ENCODE measurements at places on chromosomes 4 and X.

DNA sequence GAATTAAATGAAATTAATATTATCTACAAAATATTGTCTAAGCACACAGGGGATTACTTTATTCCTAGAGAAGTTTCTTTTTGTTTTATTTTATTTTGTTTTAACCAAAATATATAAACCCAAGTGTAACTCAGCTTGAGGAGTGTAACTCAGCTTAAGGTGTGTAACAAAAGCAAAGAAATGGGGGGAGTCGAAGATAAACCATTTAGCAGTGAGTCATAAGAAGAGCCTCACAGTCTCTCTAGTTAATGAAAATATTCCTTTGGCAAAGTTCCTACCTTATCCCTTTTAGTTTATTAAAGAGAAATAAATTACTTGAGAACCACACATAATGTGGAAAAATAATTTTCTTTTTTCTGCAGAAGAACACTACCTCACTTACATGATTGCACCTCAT, 261.8 kb downstream of the KCTD8 start:
- no peak for DNase-seq

- no peak for DNase-seq
These were observed 22.9 kb downstream of the FHL1 start for GRCh38 chrX:136170139-136170800.

GRCh38 chr4:92791871-92792440, 488.2 kb downstream of the GRID2 start:
- no peak for DNase-seq

DNA sequence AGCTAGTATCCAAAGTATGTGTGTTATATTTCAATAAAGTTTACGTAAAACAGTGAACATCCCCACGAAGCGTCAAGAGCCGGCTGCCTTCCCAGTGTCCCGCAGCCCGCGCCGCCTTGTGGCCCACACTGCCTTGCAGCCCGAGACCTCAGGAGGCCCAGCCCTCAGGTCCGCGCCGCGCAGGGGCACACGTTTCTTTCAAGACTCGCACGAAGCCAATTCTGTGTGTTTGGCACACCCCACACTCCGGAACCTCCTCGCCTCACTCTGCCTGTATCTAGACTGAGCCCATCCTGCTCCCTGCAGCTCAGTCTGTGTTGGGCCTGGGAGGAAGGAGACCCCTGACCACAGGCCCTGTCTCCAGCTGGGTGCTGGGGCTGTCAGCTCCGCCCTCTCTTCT, 5.8 kb downstream of the LRPAP1 start:
- DNase-seq: no peak

DNA sequence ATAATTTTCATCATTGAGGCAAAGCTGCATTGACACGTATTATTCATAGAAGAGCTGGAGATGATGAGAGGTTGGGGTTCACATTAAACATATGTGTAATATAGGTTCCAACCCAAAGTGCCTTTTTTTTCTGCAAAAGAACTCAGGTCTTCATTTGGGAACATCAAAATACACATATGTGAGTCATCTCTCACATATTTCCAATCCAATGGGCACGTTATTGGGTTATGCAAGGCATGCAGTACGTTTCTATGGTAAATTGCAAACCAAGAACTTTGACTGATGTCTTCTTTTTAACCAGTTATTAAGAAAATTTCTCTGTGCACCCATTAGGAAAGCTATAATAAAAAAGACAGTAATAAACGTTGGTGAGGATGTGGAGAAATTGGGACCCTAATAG, 150.3 kb upstream of the FAM9B start:
- DNase-seq: no peak

DNA sequence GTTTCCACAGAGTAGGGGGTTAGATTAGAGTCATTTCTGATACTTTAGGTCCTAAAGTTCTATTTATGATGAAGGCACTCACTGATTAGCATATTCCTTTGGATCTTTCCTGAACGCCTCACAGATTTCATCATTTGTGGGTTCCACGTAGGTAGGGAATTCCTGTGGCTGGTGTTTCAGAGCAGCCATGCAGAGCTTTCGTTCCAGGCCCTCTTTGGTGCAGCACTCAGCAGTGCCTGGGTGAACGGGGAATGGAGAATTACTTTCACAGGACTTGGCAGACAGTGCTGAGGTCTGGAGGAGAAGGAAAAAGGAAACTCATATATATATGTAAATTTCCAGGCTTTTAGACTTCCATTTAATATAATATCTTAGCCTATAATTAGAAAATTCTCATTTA, 18.5 kb downstream of the GC start:
- no peak for DNase-seq

GRCh38 chr4:3294401-3295241, 1.8 kb downstream of the RGS12 start:
- DNase-seq: no peak

DNA sequence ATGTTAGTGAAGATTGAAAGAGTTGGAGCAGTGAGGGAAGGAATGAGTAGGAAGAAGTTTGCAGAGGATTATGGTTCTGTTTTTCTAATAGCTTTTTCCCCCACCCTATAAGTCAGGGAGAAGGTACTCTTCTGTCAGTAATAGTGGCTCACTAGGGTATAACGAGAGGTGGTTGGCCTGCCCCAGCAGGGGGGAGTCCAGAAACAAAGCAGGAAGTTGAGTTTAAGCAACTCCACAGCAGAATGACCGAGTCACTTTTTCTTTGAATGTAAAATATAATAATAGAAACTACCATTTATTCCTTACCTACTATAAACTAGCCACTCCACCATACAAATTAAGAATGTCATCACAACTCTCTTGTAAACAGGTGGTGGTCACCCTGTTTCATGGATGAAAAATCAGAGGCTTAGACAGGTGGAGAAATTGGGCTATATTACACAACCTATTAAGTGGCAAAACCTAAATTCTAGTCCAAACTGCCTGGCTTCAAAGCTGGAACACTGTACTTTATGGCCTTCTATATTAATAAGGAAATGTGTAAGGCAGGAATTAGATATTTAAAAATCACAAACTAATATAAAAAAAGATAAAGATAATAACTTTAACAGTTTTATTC, 21.9 kb downstream of the AP1AR start:
- DNase-seq: peak; percentile 56

- DNase-seq: no peak
These were observed 205.9 kb downstream of the STIM2 start for GRCh38 chr4:27066591-27066990.

DNA sequence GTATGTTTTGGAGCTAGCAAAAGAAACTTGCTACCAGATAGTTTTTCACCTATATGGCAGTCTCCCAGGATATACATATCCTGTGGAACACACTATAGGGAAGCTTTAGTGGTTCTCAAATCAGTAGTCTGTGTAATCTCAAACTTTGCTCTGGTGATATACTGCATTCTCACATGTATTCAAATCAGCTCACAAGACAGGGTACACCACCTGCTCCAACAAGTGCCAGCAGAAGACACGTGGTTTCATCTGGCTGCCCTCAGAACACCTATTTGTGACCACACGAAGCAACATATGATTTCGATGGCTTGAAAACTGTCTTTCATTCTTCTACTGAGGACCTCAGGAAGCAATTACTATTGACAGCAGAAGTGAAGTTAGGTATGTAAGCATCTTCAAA, 37.7 kb downstream of the BCLAF3 start:
- DNase-seq: no peak

DNA sequence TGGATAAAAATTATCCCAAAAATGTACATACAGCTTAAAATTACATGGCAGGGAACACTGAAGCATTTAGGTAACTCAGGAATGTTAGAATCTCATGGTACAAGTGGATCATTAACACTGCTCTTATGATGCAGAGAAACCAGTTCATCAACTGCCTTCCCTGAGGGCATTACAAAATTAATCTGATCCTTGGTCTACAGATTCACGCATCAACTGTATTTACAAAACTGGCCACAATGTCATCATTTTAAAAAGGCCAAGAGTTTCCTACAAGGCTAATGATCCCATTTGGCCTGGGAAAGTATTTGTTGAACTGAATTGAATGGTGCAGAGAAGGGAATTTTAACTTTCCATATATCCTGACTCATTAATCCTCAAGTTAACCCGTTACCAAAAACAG, 84.6 kb downstream of the TSPAN5 start:
- no peak for DNase-seq

GRCh38 chrX:65862638-65863037, 177.2 kb downstream of the VSIG4 start:
- no peak for DNase-seq

GRCh38 chr4:30295652-30296051, 424.5 kb upstream of the PCDH7 start:
- no peak for DNase-seq

- no peak for DNase-seq
These were observed 286.9 kb downstream of the PACRGL start for GRCh38 chr4:20987191-20987590.

- DNase-seq: no peak
These were observed 91.2 kb downstream of the LRP2BP start for GRCh38 chr4:185304541-185304940.

GRCh38 chrX:103614999-103615398, 7.2 kb downstream of the TCEAL3 start:
- DNase-seq: no peak

DNA sequence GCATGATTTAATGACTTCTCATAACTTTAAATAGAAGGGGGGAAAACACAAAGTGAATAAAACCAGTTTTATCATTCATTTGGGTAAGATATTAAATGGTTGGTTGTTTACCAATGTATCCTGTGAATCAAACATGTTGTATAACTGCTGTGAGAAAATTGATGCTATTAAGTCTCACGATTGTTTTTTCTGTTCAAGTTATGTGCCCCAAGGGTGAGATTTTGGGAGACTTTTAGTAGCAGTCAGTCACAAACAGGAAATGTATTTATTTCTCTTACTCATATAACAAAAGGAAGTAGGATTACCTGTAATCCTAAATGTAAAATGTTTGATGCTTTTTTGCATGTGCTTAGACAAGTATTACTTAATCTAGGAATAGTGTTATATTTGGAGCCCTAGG, 39.2 kb downstream of the MTHFD2L start:
- DNase-seq: no peak

- DNase-seq: no peak
These were observed 704 bp upstream of the SEPSECS start for GRCh38 chr4:25160714-25161592.

DNA sequence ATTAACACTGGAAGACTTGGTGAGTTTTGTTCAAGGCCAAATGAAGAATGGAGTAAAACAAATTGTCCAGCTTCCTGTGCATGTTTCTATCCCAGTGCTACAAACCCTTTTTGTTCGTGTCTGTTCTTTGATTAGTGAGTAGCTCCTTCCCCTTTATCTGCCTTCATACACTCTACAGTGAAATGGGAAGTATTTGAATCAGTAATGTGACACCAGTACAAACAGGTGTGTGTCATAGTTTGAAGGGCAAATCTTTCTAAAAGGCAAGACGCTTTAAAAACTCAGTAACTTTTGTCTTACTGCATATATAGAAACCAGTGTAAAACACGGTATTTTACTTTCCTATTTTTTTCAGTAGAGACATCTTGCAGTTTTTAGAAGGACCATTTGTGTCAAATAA, 5.9 kb downstream of the ARHGEF38 start:
- DNase-seq: no peak

DNA sequence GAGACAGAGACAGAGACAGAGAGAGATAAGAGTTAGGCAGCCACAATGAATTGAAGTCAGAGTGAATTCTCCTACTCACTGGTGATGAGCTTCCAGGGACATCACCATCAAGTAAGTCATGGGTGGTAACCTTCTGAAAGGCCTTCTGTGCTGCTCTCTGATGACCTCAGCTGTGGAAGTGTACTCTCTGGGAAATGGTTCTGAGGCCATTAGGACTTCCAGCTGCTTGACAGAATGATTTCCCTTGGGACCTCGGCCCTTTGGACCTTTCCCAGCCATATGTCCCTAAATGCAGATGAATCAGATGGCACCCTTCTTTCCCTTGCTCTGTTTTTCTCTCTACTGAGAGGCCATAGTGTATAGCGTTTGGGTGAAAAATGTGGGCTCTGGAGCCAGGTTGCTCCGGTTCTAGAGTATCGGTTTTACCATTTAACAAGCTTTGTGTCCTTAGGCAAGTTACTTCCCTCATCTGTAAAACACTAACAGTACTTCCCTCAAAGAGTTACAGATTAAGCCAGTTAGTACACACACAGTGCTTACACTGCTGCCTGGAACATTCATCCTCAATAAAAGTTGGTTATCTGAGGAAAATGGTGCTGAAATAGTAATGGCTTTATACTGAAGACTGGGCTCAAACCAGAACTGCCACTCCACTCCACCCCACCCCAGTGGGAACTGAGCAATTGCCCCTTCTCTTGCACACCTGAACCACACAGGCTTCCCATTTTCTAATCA, 7.6 kb downstream of the SEPTIN11 start:
- no peak for DNase-seq

GRCh38 chr4:66489783-66490452, 819.6 kb upstream of the EPHA5 start:
- no peak for DNase-seq

DNA sequence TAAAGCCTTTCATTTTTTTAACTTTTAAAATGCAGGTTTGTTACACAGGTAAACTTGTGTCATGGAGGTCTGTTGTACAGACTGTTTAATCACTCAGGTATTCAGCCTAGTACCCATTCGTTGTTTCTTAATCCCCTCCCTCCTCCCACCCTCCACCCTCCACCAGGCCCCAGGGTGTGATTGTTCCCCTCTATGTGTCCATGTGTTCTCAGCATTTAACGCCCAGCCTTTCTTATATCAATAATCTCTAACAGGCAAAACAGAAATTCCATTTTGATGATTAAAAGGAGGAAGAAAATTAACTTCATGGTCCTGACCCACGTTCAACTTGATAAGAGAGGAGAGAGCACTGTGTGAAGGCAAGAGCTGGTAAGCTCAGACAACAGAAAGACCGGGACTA, 75.1 kb downstream of the TSPAN5 start:
- DNase-seq: no peak

DNA sequence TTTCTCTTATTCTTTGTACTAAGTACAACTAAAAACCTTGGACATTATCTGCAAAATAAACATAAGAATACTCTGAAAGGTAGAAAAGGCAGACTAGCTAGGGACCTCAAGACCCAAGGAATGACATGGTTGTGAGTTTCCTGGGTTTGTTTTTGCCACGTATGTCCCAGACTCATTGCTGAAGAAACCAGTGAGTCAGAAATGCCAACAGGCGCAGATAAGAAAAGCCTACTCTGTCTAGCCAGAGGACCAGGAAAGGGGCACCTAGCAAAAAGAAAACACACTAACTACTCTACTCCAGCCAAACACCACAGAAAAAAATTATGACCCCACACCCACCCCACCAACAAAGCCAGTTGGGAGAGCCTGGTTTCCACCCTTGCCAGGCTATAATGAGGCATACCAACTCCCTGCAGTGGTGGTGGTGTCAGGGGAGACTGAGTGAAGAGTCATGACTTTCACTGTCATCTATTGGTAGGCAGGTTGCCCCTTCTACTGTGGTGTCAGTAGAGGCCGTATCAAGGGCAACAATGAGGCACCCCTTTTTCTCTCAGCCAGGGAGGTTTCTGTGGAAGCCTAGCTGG, 10.9 kb downstream of the MTMR1 start:
- no peak for DNase-seq

Measured in COR-L47 (cell line).